Spinal cord (tissue), 10 donors: ENCODE measurements at places on chromosomes 7 and 10.
A peak's percentile ranks its signal among the peaks of the same experiment; 100 is the strongest.

- DNase-seq, result no peak
Measured at GRCh38 chr10:101708870-101709269, 13.9 kb upstream of the FBXW4 start.

GRCh38 chr7:108448584-108449505 is 7.4 kb downstream of the NRCAM start:
- peak; percentile 83 for DNase-seq

DNA sequence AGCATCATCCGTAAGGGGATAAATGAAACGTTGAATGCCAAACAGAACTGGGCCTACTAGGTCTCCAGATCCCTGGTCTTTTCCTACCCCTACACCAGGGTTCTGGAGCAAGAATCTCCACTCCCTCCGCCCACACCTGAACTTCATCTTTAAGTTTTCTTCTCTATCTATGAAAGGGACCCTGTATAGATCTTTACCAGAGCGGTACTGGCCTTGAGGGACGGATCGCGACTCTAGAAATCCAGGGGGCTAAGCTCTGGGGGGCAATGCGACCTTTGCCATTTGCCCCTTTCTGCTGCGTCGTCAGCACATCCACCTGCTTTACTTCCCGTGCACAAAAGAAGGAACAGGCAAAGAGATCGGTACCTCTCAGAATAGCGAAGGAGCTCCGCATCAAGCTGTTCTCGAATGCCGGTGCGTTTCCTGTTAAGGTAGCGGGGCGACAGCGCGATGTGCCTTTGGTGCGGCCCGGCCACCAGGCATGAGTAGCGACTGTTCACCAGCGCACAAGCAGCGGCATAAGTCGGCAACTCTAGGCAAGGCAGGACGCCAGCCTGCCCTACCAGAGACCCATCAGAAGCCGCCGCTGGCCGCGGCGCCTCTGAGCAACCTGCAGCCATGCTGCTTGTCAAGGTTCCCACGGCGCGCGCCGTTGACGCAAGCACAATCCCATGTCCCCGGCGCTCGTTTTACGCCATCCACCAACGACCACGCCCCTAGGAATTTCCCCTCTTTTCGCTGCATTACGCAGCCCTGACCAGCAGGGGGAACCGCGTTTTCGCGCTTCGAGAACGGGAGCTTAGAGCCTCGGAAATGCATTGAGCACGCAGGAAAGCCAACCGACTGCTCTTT is at the start of gene POLR1F:
TSS of gene POLR1F (minus strand) at position 641 of the 852 bp plus-strand sequence. CDS start at position 620, 21 bp downstream.
- peak; percentile 99 for DNase-seq

DNA sequence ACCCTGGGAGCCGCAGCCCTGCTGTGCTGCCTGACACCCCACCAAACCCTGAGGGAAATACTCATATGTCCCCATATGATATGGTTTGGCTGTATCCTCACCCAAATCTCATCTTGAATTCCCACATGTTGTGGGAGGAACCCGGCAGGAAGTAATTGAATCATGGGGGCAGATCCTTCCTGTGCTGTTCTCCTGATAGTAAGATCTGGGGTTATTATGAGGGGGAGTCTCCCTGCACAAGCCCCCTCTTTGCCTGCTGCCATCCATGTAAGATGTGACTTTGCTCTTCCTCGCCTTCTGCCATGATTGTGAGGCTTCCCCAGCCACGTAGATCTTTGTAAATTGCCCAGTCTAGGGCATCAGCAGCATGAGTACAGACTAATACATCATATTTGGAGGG is 68.7 kb downstream of the RGS10 start:
- no peak for DNase-seq

- DNase-seq, result peak; percentile 74
Measured at GRCh38 chr10:131453721-131454634, 142.5 kb upstream of the TCERG1L start.

DNA sequence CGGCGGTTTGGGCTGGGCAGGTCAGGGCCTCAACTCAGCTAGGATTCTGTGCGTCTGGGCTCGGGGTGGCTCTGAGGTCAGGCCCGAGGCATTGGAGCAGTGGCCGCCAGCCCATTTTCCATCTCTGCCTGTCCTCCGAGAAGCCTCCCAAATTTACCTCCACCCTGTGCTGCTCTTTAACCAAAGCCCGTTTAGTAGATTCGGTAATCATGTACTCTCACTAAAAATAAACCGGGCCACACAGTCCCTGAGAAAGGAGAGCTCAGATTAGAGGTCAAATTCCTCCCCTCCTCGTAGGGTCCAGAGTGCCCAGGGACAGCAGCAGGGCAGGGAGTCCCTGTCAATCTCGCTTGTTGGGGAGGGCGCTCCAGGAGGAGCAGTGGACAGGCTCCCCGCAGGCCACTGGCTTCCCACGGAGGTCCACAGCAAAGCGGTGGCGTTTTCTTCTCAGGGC is 88.7 kb upstream of the CHST15 start:
- no peak for DNase-seq

DNA sequence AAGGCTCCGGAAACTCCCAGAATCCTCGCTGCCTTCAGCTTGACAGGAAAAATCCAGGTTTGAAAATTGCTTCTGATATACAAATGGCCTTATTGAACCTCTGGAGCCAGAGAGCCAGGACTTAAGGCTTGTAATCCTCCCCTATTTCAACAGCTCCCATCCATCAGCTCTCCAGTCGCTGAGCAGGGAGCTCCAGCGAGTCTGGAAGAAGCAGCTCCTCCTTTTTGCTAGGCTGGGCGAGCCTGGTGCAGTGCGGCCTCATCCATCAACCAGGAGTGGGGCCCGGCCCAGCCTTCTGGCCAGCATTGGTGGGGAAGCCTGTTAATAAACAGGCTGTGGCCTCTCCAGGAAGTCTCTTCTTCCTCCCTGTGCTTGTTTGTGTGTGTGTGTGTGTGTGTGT is 424.4 kb downstream of the TCERG1L start:
- no peak for DNase-seq

GRCh38 chr10:63204667-63205391 is 71.7 kb downstream of the NRBF2 start:
- DNase-seq, result no peak

GRCh38 chr10:3263082-3263481 is 90.5 kb upstream of the PITRM1 start:
- DNase-seq, result no peak

DNA sequence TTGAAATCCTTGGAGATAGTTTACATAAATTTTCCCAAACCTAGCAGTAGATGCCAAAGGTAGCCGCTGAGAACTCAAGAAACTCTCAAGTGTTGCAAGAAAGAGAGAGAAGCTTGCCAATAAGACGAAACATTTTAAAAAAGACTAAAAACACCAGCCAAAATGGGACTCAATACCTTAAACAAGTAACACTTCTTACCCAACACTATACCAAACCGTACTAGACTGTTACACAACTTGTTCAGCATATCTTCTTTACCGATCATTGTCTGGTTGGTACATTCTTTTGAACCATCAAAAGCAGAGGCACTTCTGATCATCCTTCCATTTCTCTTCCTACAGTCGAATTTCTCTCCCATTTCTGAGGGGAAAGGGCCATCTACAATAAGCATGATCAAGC is 4.8 kb upstream of the PTPN12 start:
- no peak for DNase-seq

GRCh38 chr7:51970961-51971665 is 654.5 kb upstream of the COBL start:
- DNase-seq, result no peak

- DNase-seq, result no peak
Measured at GRCh38 chr7:83824214-83824613, 175.3 kb upstream of the SEMA3E start.

- no peak for DNase-seq
Measured at GRCh38 chr10:77240041-77240652, 397.5 kb downstream of the KCNMA1 start.

DNA sequence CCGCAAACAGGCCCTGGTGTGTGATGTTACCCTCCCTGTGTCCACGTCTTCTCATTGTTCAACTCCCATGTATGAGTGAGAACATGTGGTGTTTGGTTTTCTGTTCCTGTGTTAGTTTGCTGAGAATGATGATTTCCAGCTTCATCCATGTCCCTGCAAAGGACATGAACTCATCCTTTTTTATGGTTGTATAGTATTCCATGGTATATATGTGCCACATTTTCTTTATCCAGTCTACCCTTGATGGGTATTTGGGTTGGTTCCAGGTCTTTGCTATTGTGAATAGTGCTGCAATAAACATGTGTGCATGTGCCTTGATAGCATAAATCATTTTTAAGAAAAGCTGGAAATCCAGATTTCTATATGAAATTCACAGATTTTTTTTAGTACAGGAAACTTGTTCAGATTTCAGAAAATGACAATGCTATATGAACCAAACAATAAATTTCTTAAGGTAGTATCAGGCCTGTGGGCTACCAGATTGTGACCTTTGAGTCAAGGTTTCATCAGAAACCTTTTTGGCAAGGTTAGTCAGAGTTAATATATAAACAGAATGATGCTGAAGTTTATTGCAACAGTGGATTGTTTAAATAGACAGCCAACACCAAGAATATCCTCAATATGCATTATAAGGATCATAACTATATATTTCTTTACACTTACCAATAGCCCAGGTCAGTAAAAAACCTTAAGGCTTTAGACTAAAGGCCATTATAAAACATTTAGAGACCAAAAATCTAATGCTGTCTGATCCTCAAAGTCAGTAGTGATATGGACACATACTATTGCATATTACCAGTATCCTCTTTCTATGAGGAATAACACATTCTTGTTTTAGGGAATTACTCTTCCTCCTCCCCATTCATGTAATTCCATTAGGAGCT is 68.7 kb upstream of the PAPSS2 start:
- DNase-seq, result no peak

- no peak for DNase-seq
Measured at GRCh38 chr10:127227663-127228062, 31.3 kb upstream of the INSYN2A start.

- no peak for DNase-seq
Measured at GRCh38 chr7:69598487-69599285, 411 bp downstream of the AUTS2 start.

DNA sequence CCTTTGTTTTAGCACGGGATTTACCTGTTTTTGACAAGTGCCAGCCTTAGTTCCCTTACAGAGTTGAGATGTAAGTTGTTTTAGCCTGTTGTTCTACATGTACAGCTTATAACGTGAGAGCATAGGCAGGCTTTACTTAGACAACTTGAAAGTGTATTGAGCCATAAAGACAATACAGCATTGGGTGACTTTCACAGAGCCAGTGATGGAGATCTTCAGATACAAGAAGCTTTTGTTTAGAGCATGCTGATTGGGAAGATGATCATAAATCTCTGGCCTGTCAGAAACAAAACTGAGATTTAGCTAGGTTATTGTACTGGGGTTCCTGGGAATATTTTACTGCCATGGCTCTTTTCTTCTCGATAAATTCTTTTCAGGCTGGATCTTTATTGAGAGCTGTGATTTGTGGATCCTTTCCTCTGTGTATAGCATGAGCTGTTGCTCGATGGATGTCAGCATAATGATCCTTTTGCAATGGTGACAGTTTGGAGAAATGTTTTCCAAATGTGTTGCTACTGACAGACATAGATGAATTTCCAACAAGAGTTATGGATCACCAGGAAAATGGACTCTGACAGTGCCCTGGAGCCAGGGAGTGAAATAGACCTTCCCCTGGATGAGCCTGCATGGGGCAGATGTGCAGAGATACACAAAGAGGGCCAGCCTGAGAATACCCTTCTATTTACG is 30.2 kb downstream of the LHFPL3 start:
- no peak for DNase-seq

GRCh38 chr7:23353172-23353571 is 54.0 kb downstream of the MALSU1 start:
- DNase-seq, result no peak

GRCh38 chr7:16609842-16610450 is 35.6 kb downstream of the ANKMY2 start:
- no peak for DNase-seq

- no peak for DNase-seq
Measured at GRCh38 chr10:65778753-65779152, 1147.1 kb upstream of the LRRTM3 start.

GRCh38 chr7:73557397-73558257 is at the start of gene BCL7B:
Gene BCL7B (minus strand): TSS chr7:73557690. CDS start chr7:73557578, 112 bp downstream.
- peak; percentile 92 for DNase-seq

- DNase-seq, result peak; percentile 53
Measured at GRCh38 chr7:142597547-142597946, 151.7 kb upstream of the PRSS1 start.

- DNase-seq, result no peak
Measured at GRCh38 chr10:75294031-75294437, 58.3 kb upstream of the COMTD1 start.

DNA sequence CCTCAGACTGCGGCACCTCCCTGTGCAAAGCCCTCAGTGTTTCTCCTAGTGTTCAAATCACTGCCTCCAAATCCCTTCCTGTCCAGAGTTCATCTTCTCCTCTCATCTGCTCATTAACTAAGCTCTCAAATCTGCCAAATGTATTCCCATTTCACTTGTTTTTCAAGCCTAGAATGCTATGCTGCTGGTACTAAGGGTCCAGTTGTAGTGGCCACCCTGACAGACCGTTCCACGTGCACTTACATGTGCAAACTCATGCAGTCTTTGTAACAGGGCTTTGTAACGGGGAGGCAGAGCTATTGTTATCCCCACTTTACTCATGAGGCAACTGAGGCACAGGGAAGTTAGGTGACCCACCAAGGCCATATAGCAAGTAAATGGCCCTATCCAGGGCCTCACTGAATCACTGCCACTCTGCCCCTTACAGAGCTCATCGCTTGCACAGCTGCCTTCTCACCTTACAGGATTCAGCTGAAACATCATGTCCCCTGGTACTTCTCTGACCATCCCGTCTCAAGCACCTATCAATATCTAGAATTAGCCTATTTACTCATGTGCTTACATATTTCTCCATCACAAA is 153.0 kb upstream of the PDE1C start:
- no peak for DNase-seq

- no peak for DNase-seq
Measured at GRCh38 chr7:87354749-87355148, 9.3 kb downstream of the CROT start.

- DNase-seq, result no peak
Measured at GRCh38 chr7:122262246-122262645, 42.3 kb downstream of the FEZF1 start.

GRCh38 chr7:117946151-117946633 is 73.0 kb upstream of the CTTNBP2 start:
- no peak for DNase-seq

DNA sequence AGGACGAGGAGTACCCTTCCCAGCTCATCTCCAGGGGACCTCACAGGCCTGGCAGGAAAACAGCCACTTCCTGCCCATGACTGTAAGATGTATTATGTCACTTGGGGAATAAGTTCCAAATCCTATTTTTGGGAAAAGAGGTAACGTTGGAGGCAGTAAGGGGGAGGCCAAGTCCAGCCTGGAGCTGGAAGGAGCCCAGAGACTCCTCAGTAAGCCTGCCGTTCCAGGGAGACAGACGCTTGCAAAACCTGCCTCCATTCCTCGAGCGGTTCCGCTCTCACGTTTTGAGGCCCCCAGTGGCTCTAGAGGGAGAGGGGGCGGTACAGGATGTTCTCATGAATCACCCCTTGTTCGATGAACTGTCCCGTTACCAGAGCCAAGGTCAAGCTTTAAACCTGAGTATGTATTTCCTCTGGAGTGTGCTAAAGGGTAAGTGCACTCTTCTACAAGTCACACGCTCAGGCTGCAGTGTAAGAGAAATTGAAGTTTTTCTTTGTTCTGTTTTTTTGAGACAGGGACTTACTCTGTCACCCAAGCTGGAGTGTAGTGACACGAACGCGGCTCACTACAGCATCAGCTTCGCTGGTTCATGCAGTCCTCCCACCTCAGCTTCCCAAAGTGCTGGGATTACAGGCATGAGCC is 45.5 kb upstream of the CYTH3 start:
- DNase-seq, result no peak

GRCh38 chr7:150383710-150384397 is 4.7 kb downstream of the ZNF775 start:
- DNase-seq, result peak; percentile 67

GRCh38 chr10:133335246-133336117 is 1.2 kb downstream of the CALY start:
- no peak for DNase-seq
